ENCODE measurements at places on chromosomes 2 and 18. TPM values are rescaled to one million over a fixed set of nuclear protein-coding genes. Genes with fewer than 3 reads are reported as not detected.

Gene CYBRD1
- 1.7 TPM for polyA plus RNA-seq

Gene ALPG
- not detected for polyA plus RNA-seq

Gene NYAP2
- not detected for polyA plus RNA-seq

Gene RAD51AP2
- polyA plus RNA-seq = not detected

Gene FTCDNL1
- 2.0 TPM for polyA plus RNA-seq

Gene MAPRE2
- polyA plus RNA-seq = 31.9 TPM

Gene MLPH
- polyA plus RNA-seq = not detected

Gene MYO1B
- polyA plus RNA-seq = 35.8 TPM

Gene FAM161A
- polyA plus RNA-seq = 9.4 TPM

Gene FLACC1
- 1.7 TPM for polyA plus RNA-seq

Gene TMEM178A
- 13.4 TPM for polyA plus RNA-seq

Gene TFCP2L1
- polyA plus RNA-seq = 0.31 TPM

Gene VSNL1
- 1.3 TPM for polyA plus RNA-seq

Gene CCDC178
- 0.17 TPM for polyA plus RNA-seq

Gene EGR4
- polyA plus RNA-seq = 0.31 TPM

Gene FEV
- polyA plus RNA-seq = not detected

Gene PROM2
- polyA plus RNA-seq = 1.4 TPM

Gene MOCOS
- polyA plus RNA-seq = 0.27 TPM

Gene KRTCAP3
- polyA plus RNA-seq = 4.9 TPM

Gene USP37
- 4.2 TPM for polyA plus RNA-seq

Gene ITGA4
- polyA plus RNA-seq = 0.44 TPM

Gene PLCD4
- 3.3 TPM for polyA plus RNA-seq

Gene DSG4
- not detected for polyA plus RNA-seq

Measured in cardiac muscle cell (in vitro differentiated cells and primary cell).